Stimulated activated naive CD8-positive, alpha-beta T cell treated with anti-CD3 and anti-CD28 coated beads, Interleukin-15, amount 100 ng/mL, for 72 hours (primary cell): ENCODE measurements at places on chromosomes 5 and 9.

DNA sequence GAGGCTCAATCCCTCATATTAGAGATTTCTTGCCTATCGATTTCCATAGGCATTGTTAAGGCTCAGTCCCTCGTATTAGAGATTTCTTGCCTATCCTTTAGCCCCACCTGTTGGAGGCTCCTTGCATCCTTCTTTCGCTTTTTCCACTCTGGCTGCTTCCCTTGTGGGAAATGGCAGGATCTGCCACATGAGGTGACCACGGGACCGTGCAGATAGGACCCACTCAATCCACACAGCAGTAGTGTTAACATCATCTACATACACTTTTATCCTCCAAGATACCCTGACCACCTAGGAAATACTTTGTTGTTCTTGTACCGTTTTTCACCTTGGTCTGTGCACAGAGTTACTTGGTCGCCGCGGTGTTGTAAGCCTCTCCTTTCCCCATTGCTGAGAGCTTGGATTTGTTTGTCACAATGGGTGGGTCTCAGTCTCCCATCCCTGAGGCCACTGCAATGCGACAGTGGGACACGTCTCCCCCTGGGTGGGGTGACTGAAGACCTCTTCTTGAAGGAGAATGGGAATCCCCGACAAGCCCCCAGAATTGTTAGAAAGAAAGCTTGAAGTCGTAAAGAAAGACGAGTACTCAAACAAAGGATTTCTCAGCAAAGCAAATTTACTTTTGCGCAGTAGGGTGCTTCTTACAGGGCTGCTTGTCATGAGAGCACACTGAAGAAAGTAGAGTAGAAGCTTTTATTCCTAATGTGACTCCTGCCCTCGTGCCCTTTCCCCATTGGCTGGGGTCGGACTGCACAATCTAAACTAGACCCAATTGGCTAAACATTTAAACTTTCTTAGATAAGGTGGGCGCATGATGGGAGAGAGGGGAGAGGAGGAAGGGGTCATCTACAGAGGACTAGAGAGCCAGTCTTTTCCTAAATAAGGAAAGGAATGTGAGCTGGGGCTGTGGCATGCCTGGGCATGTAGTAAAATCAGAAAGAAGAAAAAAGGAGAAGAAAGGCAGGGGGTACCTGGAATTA lies 19.8 kb downstream of the IFT74 start:
- DNase-seq: no peak

GRCh38 chr5:114390431-114390830 lies 28.6 kb downstream of the KCNN2 start:
- DNase-seq: no peak

- DNase-seq: no peak
Measured at GRCh38 chr5:74261421-74261820, 379.1 kb downstream of the ENC1 start.

DNA sequence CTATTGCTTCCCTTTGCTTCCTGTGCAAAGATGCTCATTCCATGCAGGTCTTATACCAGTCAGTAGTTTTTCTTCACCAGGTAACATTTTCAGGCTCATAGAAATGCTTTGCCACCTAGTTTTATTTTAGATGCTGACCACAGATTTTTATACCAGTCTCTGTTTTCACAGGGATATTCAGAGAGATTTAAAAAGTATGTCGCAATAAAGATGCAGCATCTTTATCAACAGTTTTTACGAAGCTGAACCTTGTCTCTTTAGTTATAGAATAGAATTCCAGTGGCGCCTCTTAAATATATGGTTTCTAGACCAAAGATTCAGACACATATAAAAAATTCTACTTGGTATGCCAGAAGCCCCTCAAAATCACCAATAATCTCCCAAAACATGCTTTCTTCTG lies 155.7 kb upstream of the PCSK5 start:
- no peak for DNase-seq

GRCh38 chr5:145797336-145797735 lies 37.8 kb downstream of the PRELID2 start:
- no peak for DNase-seq

DNA sequence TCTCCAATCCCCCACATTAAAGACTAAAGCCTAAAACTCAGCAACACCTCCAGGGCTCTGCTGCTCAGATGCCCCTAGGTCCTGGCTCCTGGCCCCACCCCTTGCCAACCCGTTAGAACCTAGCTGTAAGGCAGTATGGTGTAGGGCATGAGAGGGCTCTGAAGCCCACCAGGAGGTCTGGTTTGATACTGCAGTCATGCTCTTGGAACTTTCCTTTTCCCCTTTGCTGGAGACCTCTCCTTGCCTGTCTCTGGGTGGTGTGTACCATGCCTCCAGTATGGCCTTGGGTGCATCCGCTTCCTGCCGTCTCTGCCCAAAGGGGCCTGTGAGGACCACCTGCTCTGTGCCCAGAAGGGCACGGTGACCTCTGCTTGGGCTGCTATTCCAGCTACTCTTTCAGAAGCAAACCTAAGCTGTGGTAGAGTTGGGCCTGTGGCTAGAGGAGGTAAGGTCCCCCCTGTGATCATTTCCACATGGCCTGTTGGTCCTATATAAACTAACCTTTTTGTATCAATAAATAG lies 3.5 kb downstream of the TENT4A start:
- DNase-seq: no peak

GRCh38 chr9:5838884-5839571 lies 6.1 kb upstream of the ERMP1 start:
- DNase-seq: no peak
